Large intestine (tissue), 12 donors: ENCODE measurements at places on chromosomes 5 and 9.
A peak's percentile ranks its signal among the peaks of the same experiment; 100 is the strongest.

GRCh38 chr5:93421468-93421867 lies 159.6 kb downstream of the NR2F1-AS1 start:
- H3K27ac ChIP-seq = no peak overlapping the region
- H3K4me3 ChIP-seq = no peak overlapping the region
- DNase-seq = no peak
- H3K27me3 ChIP-seq = no peaks in the 10 kb centered on the region

DNA sequence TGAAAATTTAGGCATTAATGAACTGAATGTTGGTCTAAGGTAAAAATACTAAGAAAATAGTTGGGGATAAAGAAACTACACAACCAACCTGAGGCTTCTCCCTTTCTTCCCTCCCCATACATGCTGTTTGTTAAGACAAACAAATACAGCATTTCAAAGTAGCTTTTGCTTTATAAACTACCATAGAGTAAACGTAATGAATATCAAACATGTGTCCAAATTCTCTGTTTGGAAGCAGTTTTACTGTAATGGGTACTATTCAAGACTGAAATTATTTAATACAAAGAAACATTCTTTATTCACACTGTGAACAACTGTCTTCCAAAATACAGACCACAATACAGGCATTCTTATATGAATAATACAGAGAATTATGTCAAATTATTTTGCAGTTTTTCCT lies 52.0 kb downstream of the SLC44A1 start:
- H3K4me1 ChIP-seq = peaks cover 16% of the 10 kb centered on the region
- peaks cover 18% of the 10 kb centered on the region for H3K36me3 ChIP-seq
- H3K27ac ChIP-seq = no peak overlapping the region

DNA sequence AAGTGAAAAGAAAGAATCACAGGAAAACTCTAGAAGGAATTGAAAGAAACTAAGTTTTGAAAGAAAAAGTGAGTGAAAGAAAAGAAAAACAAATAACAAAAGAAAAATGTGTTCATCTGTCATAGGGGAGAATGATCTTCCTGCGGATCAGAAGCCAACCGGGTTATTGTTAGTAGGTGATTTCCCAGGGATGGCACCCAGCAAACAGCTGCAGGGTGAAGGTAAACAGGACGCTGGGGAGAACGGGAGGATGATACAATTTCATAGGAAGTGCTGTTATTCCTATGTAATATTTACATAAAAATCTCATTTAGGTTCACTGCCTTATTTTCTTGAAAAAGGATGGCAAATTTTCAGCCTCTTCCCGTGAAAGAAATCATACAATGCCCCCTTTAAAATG lies 72.4 kb upstream of the LHFPL2 start:
- H3K4me1 ChIP-seq = peaks cover 37% of the 10 kb centered on the region
- H3K27ac ChIP-seq = peak overlapping the region; percentile 81
- H3K4me3 ChIP-seq = peak overlapping the region; percentile 31

- H3K4me1 ChIP-seq = peaks cover 4% of the 10 kb centered on the region
- no peaks in the 10 kb centered on the region for H3K36me3 ChIP-seq
- DNase-seq = no peak
Measured at GRCh38 chr9:120916588-120916987, 10.0 kb downstream of the TRAF1 start.

DNA sequence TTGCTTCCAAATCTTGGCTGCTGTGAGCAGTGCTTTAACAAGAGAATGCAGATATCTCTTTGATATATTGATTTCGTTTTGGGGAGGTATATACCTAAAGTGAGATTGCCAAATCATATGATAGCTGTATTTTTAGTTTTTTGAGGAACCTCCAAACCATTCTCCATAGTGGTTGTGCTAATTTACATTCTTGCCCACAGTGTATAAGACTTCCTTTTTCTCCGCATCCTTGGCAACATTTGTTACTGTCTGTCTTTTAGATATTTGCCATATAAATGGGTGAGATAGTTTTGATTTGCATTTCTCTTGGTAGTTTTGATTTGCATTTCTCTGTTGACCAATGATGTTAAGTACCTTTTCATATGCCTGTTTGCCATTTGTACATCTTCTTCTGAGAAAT lies 10.0 kb upstream of the PLK2 start:
- no peaks in the 10 kb centered on the region for H3K27me3 ChIP-seq
- H3K4me1 ChIP-seq = no peaks in the 10 kb centered on the region
- no peaks in the 10 kb centered on the region for H3K36me3 ChIP-seq
- no peak overlapping the region for H3K27ac ChIP-seq

GRCh38 chr5:68770551-68770950 lies 323.3 kb upstream of the SLC30A5 start:
- peak; percentile 13 for DNase-seq
- no peaks in the 10 kb centered on the region for H3K27me3 ChIP-seq
- H3K4me3 ChIP-seq = no peak overlapping the region
- no peaks in the 10 kb centered on the region for H3K36me3 ChIP-seq

GRCh38 chr5:14102666-14103065 lies 40.5 kb upstream of the TRIO start:
- no peaks in the 10 kb centered on the region for H3K36me3 ChIP-seq
- peaks cover 3% of the 10 kb centered on the region for H3K27me3 ChIP-seq
- DNase-seq = no peak

DNA sequence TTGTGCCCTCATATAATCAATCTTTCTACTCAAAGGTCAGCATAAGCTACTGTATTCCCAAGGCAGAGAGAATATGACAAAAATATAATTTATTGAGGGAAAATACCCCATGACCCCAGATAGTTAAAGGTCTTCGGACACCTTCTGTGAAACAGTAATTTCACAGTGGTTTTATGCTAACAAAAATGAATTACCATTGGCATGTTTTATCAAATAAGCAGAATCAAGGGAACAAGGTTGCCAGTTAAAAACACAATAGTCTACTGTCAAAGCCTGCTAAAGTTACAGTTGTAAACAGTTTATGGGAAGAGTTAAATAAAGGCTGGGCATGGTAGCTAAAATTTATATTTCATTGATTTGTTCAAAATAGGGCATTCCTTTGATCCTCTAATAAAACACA lies 154.3 kb downstream of the GIN1 start:
- no peak for DNase-seq
- no peaks in the 10 kb centered on the region for H3K4me1 ChIP-seq
- H3K4me3 ChIP-seq = no peak overlapping the region
- H3K27ac ChIP-seq = no peak overlapping the region
- H3K36me3 ChIP-seq = peaks cover 2% of the 10 kb centered on the region
- no peaks in the 10 kb centered on the region for H3K27me3 ChIP-seq

GRCh38 chr5:103541114-103541513 lies 21.5 kb downstream of the NUDT12 start:
- no peaks in the 10 kb centered on the region for H3K4me1 ChIP-seq
- H3K27ac ChIP-seq = no peak overlapping the region
- DNase-seq = no peak
- H3K27me3 ChIP-seq = no peaks in the 10 kb centered on the region
- H3K4me3 ChIP-seq = no peak overlapping the region

GRCh38 chr5:16412556-16412955 lies 53.0 kb downstream of the ZNF622 start:
- no peak overlapping the region for H3K27ac ChIP-seq
- H3K27me3 ChIP-seq = no peaks in the 10 kb centered on the region
- no peak for DNase-seq

GRCh38 chr5:171483551-171484135 lies 64.2 kb downstream of the FGF18 start:
- H3K27me3 ChIP-seq = peaks cover 13% of the 10 kb centered on the region
- no peaks in the 10 kb centered on the region for H3K4me1 ChIP-seq
- H3K36me3 ChIP-seq = no peaks in the 10 kb centered on the region
- H3K27ac ChIP-seq = no peak overlapping the region
- H3K4me3 ChIP-seq = no peak overlapping the region

DNA sequence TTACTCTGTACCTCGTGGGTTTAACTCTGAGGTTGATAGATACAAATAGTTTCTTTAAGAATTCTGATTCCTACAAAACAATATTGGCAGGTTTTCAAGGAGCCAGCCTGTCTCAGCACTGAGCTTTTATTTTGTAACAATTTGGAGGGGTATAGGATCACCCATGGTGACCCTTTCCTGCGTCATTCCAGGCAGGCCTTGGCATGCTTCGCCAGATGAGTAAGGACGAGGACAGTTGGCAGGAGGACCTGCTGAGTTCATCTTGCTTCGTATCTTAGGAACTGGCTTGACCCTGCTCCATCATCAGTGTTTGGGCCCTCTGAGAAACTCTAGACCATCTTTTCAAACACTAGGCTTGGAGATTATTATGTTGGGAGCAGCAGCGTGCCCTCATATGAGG lies 17.9 kb downstream of the ZNF462 start:
- DNase-seq = peak; percentile 59
- H3K27me3 ChIP-seq = no peaks in the 10 kb centered on the region
- peaks cover 41% of the 10 kb centered on the region for H3K4me1 ChIP-seq

GRCh38 chr9:130616451-130616850 lies 37.1 kb downstream of the FUBP3 start:
- DNase-seq = no peak
- H3K36me3 ChIP-seq = peaks cover 93% of the 10 kb centered on the region

DNA sequence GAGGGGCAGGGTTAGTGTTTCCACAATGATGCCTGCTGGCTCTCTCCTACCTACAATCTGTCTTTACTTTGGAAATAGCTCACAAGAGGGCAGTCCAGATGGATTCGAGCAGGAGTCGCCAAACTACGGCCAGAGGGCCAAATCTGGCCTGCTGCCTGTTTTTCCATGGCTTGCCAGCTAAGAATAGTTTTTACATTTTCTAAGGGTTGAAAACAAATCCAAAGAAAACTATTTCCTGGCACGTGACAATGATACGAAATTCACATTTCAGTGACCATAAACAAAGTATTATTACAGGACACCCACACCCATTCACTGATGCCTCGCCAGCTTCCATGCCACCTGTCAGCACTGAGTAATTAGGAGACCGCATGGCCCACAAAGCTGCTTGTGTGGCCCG lies 162.9 kb upstream of the WWC1 start:
- no peak for DNase-seq
- no peaks in the 10 kb centered on the region for H3K4me1 ChIP-seq
- no peak overlapping the region for H3K27ac ChIP-seq
- no peaks in the 10 kb centered on the region for H3K36me3 ChIP-seq
- H3K27me3 ChIP-seq = no peaks in the 10 kb centered on the region

- no peaks in the 10 kb centered on the region for H3K27me3 ChIP-seq
- no peaks in the 10 kb centered on the region for H3K36me3 ChIP-seq
- H3K27ac ChIP-seq = no peak overlapping the region
Measured at GRCh38 chr9:117681888-117682287, 22.3 kb upstream of the TLR4 start.

DNA sequence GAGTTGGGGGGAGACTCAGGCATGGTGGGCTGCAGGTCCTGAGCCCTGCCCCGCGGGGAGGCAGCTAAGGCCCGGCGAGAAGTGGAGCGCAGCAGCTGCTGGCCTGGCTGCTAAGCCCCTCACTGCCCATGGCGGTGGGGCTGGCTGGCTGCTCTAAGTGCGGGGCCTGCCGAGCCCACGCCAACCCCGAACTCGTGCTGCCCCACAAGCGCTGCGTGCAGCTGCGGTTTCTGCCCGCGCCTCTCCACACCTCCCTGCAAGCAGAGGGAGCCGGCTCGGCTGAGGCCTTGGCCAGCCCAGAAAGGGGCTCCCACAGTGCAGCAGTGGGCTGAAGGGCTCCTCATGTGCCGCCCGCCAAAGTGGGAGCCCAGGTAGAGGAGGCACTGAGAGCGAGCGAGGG lies 1355.1 kb upstream of the WWC1 start:
- no peaks in the 10 kb centered on the region for H3K36me3 ChIP-seq
- no peaks in the 10 kb centered on the region for H3K27me3 ChIP-seq
- no peak overlapping the region for H3K4me3 ChIP-seq

DNA sequence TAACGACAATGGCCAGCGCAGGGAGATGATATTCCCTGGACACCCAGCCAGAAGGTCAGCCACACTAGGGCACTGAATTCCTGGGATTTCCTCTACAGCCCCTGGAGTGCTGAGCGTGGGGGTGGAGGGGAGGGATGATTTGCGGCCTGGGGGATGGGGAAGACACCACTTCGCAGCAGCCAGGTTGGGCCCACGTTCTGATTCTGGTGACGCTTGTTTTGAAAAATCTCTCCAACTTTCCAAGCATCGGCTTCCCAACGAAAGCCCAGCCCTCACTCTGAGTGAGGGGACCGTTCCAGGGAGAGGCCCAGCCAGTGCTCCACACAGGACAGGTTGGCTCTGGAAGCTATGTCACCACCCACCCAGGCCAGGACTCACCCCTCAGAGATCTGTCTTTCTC lies 5.4 kb downstream of the GFPT2 start:
- DNase-seq = no peak
- no peaks in the 10 kb centered on the region for H3K36me3 ChIP-seq
- no peak overlapping the region for H3K27ac ChIP-seq
- peaks cover 34% of the 10 kb centered on the region for H3K27me3 ChIP-seq
- H3K4me3 ChIP-seq = no peak overlapping the region

- no peaks in the 10 kb centered on the region for H3K4me1 ChIP-seq
- H3K27me3 ChIP-seq = no peaks in the 10 kb centered on the region
- DNase-seq = no peak
- no peak overlapping the region for H3K4me3 ChIP-seq
Measured at GRCh38 chr5:128626536-128627090, 88.6 kb upstream of the FBN2 start.

DNA sequence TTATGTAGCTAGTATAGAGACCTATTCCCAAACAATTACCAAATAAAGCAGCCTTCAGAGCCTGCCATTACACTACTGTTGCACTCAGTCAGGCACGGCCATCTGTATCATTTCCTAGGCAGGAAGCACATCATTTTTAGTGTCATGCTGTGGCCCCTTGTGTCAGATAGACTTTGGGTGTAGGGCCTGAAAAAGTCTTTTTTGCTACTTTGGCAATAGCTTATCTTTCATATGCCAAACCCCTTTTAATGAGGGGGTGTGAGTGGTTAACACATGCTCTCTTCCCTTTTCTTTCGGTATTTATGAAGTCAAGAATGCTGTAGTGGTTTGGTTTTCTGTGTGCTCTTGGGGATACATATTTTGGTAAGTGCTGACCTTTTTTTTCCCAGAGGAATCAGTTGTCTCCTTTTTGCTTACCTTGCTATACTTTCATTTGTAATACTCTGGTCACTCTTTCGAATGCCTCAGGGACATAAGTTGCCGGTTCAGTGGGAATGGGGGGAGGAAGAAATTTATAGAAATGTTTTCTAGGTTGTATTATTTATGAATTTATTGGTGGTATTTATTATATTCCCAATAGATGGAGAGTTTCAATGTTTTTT lies 209.8 kb downstream of the CSNK1G3 start:
- H3K36me3 ChIP-seq = no peaks in the 10 kb centered on the region
- H3K4me1 ChIP-seq = no peaks in the 10 kb centered on the region
- no peak for DNase-seq
- no peaks in the 10 kb centered on the region for H3K27me3 ChIP-seq

DNA sequence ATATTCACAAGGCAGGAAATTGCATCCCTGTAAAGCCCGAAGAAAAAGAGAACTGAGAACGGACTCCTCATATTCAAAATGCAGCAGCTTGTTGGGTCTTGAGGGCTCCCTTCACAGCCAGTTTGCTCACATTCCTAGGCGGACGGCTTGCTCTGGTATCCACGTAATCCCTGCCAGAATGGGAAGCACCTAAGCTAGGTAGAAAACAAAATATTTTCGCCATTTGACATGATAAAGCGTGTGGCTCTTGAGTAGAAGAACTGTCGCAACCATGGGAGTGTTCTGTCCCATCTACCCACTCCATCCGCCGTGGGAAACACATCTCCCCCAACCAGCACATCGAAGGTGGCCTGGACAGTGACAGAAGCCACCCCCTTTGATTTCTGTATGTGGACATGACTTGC lies 183.1 kb downstream of the GAS1 start:
- no peaks in the 10 kb centered on the region for H3K4me1 ChIP-seq
- no peak for DNase-seq
- no peaks in the 10 kb centered on the region for H3K36me3 ChIP-seq
- no peaks in the 10 kb centered on the region for H3K27me3 ChIP-seq
